Naive thymus-derived CD4-positive, alpha-beta T cell (primary cell): ENCODE measurements at places on chromosomes 1 and 21.

DNA sequence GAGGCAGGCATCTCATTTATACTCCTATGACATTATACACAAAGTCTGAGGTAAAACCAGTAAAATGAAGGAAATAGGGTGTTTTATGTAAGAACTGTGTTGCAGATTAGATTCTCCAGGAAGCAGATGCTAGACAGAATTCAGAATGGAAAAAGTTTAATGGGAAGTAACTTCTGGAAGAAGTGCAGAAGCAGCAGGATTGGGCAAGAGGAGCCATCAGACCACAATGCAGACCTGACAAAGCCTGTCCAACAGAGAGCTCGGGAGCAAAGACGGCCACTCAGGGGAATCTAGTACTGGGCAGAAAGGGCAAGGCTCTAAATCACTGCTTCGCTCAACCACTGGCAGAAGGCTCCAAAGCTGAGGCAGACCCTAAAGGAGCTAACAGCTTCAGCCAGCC lies 33.7 kb downstream of the FBXO42 start:
- DNase-seq = no peak

DNA sequence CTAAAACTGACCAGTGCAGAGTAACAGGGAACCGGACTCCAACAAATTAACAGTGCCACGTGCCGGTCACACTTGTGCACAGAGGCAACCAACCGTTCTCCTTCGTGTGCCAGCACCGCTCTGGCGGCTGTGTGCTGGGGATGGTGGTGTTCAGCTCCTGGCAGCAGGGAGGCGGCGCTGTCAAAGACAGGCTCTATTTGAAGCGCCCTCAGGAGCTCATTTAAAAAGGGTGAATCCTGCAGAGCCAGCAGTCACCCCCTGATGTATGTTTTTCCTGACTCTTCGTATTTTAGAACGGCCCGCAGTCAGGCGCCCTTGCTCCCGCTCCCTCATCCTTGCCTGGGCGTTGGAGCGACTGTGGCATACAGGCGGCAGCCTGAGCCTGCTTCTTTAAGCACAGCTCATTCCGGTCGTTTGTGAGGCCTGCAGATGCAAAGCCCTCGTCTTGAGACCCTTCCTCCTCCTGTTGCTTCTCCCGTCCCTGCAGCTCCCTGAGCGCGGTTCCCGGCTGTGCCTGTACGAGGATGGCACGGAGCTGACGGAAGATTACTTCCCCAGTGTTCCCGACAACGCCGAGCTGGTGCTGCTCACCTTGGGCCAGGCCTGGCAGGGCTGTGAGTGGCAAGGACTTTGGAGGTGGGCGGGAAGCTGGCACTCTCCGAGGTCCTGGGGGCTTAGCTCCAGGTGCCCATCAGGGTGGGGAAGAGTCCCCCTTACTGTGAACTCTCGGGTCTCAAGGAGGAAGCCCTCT lies 1.1 kb downstream of the DFFB start:
- DNase-seq = no peak

GRCh38 chr1:29638281-29638680 lies 402.0 kb downstream of the PTPRU start:
- no peak for DNase-seq

GRCh38 chr1:52825868-52826267 lies 16.7 kb upstream of the ZYG11A start:
- DNase-seq = no peak

DNA sequence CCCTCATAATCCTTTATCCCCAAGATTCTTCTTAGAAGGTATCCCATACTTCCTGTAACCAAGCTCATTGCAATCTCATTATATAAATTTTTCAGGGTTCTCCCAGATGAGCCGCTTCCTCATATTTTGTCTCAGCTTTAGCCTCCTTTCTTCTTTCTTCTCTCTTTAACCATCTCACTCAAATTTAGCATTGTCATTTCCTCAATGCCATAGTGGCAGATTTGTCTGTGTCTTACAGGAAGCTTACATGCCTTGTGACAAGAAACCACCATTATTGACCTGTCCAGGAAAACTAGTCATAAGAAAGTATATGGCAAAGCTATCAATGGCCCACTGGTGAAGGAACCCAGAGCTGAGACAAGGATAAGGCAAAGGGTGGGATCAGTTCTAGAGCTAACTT lies 6.0 kb upstream of the FCRL2 start:
- DNase-seq = no peak

DNA sequence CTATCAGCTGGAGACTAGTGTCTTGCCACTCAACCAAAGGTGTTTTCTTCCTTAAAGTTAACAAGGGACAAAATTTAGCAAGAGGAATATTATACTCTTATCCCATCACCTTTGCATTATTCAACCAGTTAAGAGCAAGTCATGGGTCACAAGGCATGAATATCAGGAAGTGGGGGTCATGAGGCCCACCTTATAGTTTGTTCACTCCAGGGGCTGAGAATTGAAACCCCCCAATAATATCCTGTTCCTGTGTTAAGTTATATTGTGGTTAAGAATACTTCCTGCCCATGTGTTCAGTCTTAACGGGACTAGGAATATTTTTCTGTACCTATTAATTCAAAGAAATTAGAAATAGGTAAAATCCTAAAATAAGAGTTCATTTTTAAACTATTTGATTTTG lies 239.7 kb downstream of the S1PR1 start:
- DNase-seq = no peak

DNA sequence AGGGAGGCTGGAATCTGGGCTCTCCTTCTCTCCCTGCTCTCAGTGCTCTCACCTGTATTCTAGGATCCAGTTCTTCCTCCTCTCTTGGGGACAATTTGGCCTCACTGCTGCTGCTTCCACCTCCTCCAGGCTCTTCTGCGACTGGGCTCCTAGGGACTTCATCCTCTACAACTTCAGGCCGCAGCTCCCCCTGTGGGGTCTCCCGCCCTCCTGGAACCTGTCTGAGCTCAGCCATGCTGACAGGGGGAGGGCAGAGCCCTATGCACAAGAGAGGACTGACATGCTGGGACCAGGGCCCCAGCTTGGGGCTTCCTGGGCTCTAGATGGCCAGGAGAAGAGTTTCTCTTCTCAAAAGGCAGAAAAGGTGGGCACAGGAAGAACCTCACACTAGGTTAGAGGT lies 1.0 kb downstream of the SH3BP5L start:
- DNase-seq = no peak
